Esophagus (tissue), 2 donors: ENCODE measurements at places on chromosomes 3 and 15. TPM values are rescaled to one million over a fixed set of nuclear protein-coding genes. Genes with fewer than 3 reads are reported as not detected.

DUOXA2 gene
- 39.1 TPM for polyA plus RNA-seq

KATNBL1 gene
- polyA plus RNA-seq = 35.4 TPM

NDN gene
- 5.1 TPM for polyA plus RNA-seq

GREM1 gene
- polyA plus RNA-seq = 6.9 TPM

RASGRF1 gene
- polyA plus RNA-seq = 0.04 TPM

ADIPOQ gene
- polyA plus RNA-seq = 0.20 TPM

HYAL1 gene
- 3.2 TPM for polyA plus RNA-seq

FOXL2NB gene
- 0.04 TPM for polyA plus RNA-seq

RAB7A gene
- polyA plus RNA-seq = 132 TPM
